Coronary artery (tissue), 2 donors: ENCODE measurements at places on chromosomes 1 and 21.

DNA sequence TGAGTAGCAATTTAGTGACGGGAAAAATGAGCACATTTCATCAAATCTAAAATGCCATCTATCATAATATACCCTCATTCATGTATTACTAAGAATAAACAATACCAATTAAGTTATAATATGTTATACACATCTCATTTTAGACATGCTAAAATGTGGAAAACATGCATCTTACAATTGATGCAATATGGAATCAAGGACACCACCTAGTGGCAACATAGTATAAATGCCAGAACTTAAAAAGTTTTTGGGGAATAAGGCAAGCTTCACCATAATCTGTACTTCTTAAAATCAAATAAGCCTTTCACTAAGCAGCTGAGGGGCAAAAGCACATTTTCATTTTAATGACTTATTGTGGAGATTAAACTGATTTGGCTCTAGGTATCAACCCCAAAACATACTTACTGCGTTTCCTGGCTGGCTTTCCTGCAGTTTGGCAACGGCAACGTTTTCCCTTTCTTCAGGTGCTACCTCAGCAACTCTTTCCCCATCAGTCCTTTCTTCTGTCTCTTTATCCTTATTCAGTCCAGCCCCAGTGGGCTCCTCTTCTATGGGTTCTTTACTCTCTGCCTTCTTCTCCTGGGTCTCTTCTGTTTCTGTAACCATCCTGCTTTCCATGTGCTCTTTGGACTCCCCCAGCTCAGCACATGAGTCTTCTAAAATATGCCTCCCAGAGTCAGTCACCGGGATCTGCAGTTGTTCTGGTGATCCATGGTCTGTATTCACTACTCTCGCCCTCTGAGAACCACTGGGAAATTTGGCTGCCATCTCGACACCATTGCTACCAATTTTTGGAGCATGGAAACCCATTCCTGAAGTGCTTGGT, 11.4 kb downstream of the SDE2 start:
- no peak for DNase-seq

DNA sequence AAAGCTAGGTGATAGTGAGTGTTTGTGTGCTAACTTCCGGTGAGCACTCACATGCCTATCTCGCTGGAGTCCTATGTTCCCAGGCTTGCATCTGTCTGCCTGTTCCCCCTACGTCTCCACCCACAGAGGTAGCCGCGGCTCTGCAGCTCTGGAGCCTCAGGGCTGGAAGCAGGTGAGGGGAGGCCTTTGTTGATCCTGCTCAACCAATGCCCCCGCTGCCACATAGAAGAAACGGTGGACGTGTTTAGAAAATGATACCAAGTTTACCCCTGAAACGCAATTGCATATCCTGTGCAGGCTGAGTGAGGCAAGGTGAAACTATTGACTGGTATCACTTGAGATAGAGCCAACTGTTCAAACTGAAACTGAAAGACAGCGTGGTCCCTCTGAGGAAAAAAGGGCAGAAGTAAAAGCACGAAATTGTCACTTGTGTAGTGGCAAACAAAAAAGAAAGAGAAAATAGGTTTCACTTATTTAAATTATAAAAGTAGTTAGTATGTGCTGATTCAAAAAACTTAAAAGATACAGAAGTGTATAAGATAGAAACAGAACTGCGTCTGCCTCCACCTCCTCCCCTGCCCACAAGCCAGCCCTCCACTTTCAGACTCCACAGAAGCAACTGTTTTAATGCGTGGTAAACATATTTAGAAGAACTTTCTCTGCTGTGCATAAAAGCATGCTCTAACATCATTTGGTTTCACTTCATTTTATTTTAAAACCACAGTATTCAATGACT, 38.6 kb upstream of the ETS2 start:
- peak; percentile 53 for DNase-seq

GRCh38 chr1:44802306-44803061, 2.3 kb downstream of the PLK3 start:
- DNase-seq, result no peak

DNA sequence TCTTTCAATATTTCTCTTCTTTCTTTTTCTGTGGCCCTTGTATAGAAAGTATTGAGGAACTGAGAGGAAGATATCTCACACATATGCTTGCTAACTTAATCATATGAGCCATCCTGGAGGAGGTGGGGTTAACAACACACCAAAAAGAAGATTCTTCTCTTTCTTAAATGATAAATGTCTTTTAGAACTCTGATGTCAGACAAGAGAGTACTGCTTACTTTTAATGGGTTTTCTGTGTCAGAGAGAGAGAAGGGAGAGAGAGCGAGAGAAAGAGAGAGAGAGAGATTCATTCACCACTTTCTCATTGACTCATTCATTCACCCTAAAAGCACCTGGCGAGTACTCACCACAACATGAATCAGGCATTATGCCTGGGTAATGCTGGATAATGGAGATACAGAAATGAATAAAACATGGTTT, 250.3 kb upstream of the SGIP1 start:
- DNase-seq, result no peak

- peak; percentile 57 for DNase-seq
Observed at GRCh38 chr1:203126151-203126865, 1.2 kb upstream of the ADORA1 start.

GRCh38 chr1:157193702-157194391, 55.7 kb upstream of the ETV3 start:
- no peak for DNase-seq

- DNase-seq, result no peak
Observed at GRCh38 chr1:7869136-7869920, 16.5 kb upstream of the UTS2 start.

GRCh38 chr1:55645270-55645669, 430.1 kb upstream of the USP24 start:
- DNase-seq, result no peak

GRCh38 chr1:33392639-33393038, 38.3 kb downstream of the PHC2 start:
- DNase-seq, result no peak

GRCh38 chr1:79472067-79472656, 465.6 kb upstream of the ADGRL4 start:
- no peak for DNase-seq
